ENCODE measurements at places on chromosomes 13 and 19. TPM values are rescaled to one million over a fixed set of nuclear protein-coding genes. Genes with fewer than 3 reads are reported as not detected.

DNA sequence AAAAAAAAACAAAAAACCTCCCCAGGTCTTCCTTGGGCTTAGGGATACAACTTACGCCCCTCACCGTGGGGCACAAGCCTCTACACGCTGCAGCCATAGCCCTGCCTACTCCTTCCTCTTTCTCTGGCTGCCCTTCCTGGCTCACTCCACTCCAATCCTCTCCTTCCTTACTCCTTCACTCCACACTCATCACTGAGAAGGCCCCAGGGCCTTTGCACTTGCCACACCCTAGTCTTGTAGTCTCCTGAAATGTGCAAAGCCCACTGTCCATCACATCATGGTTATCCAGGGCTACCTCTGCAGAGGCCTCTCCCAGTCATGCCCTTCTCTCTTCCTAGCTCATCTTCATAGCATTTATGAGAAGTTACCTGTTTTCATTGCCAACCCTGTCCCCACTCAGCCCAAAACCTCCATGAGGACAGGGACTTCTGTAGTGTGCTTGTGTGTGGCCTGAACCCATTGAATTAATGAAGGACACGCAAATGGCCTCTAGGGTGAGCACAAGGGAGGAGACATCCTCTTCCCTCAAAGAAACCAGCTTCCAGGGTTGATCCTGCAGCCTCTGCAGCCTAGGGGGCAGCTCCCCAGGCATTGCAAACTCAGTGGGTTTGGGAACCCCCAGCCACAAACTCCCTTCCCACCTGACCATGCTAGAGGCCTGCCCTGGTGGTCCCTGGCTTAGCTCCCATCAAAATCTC is 7.9 kb upstream of the HSH2D start:
- no peak for DNase-seq

- DNase-seq, result no peak
Measured at GRCh38 chr13:99477493-99477892, 23.8 kb upstream of the TM9SF2 start.

GRIK5 gene
- total RNA-seq, result not detected

DNA sequence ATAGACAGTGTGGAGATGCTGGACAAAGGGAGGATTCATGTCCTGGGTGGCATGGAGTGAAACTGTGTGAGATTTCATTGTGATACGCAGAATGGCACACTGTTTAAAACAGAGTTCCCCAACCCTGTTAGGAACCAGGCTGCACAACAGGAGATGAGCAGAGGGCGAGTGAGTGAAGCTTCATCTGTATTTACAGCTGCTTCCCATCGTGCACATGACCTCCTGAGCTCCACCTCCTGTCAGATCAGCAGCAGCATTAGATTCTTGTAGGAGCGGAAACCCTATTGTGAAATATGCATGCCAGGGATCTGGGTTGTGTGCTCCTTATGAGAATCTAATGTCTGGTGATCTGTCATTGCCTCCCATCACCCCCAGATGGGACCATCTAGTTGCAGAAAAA is 72.5 kb downstream of the RAP2A start:
- peak; percentile 11 for DNase-seq

DNA sequence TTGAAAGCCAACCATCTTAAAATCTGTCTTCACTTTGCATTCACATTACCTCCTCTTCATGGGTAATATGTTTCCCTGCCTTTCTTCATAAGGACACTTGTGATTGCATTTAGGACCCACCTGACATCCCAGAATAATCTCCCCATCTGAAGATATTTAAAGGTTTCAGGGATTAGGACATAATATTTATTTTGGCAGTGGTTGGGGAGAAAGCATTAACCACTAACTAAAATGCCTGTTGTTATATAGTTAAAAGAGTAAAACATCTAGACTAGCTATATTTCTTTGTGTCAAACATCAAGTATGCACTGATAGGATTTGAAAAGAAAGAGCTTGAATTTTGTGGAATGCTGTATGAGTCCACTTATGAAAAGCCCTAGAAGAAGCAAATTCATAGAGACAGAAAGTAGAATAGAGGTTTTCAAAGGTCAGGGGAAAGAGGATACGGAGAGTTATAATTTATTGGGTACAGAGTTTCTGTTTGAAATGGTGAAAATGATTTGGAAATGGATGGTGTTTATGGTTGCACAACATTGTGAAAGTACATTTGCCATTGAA is 457.7 kb upstream of the SPRY2 start:
- DNase-seq, result no peak

C1QTNF9 gene
- total RNA-seq, result not detected

DNA sequence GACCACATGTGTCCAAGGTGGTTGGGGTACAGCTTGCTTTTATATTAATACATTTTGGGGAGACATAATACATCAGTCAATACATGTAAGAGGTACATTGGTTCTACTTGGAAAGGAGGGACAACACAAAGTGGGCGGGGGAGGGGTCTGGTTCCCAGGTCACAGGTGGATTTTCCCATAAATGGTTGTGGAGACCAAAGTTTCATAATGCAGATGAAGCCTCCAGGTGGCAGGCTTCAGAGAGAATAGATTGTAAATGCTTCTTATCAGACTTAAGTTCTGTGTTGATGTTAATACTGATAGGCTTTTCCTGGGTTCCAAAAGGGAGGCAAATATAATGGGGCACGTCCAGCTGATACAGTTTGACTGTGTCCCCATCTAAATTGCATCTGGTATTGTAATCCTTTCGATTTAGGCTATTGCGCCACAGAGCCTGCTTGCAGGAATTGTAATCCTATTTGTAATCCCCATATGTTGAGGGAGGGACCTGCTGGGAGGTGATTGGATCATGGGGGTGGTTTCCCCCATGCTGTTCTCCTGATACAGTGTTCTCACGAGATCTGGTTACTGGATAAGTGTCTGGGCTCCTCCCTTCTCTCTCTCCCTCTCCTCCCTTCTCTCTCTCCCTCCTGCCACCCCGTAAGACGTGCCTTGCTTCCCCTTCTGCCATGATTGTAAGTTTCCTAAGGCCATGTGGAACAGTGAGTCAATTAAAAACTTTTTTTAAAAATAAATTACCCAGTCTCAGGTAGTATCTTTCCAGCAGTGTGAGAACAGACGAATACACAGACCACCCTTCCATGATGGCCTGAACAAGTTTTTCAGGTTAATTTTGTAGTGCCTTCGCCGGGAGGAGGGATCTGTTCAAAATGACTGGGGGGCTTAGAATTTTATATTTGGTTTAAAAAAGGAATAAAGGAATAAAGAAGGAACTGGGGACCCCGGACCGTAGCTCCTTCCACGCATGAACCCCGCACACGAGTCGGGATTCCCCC is 44.9 kb downstream of the ZNF823 start:
- no peak for DNase-seq

SHISA7 gene
- not detected for total RNA-seq

GRCh38 chr19:8332976-8333766 is 9.9 kb downstream of the KANK3 start:
- DNase-seq, result no peak

CTXN1 gene
- total RNA-seq, result 2.9 TPM

Measured in dermis microvascular lymphatic vessel endothelial cell (primary cell).